Activated T-helper 17 cell treated with anti-CD3 and anti-CD28 coated beads, Interleukin-2, amount 50 U/mL, for 72 hours (primary cell): ENCODE measurements at places on chromosomes 12 and 14.

- ATAC-seq = no peak
These were observed 43.2 kb downstream of the IRAK3 start for GRCh38 chr12:66232263-66232662.

GRCh38 chr14:68137704-68138619 lies 318.4 kb downstream of the RAD51B start:
- ATAC-seq = peak; percentile 92

DNA sequence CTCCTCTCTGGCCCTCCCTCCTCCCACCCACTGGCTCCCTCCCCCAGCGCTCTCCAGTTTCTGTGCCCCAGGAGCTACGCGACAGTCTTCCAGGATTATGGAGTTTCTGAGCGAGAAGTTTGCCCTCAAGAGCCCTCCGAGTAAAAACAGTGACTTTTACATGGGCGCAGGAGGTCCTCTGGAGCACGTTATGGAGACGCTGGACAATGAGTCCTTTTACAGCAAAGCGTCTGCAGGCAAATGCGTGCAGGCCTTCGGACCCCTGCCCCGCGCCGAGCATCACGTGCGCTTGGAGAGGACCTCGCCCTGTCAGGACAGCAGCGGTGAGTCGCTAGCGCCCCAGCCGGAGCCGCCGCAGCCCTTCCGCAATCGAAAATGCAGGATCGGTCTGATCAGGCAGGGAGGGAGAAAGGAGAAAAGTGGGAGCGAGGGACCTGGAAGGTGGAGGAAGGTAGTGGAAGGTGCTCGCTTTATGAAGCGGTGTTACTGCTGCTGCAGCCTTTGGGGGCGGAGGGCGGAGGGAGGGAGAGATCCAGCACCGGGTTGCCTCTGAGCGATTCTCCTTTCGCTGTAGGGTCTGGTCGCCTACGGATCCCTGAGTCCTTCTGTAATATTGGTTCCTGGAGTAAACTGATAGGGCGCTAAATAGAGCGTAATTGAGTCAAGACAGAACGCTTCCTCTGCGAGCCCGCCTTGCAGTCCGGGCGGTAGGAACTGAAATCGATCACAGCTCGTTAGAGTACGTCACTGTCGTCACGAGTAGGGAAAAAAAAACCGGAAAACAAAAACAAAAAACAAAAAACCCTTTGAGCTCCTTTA lies at the start of gene ALX1:
TSS of gene ALX1 (plus strand) at position 56 of the 819 bp plus-strand sequence. CDS start at position 98, 42 bp downstream.
- no peak for ATAC-seq

- no peak for ATAC-seq
These were observed 17.6 kb downstream of the ANKRD9 start for GRCh38 chr14:102491786-102492530.

- ATAC-seq = no peak
These were observed 37.7 kb upstream of the CRY1 start for GRCh38 chr12:107130830-107131611.

DNA sequence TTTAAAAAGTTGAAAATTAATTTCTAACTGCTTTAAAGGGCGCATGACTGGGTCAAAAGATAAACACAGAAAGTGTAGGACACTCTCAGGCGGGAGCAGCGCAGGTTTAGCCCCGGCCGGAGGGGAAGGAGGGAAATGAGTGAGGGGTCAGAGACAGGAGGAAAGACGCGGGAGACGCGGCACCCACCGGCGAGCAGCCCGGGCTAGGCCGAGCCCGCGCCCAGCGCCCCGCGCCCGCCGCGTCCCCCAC lies 591 bp downstream of the GXYLT1 start:
- ATAC-seq = peak; percentile 39

GRCh38 chr12:57584690-57585089 lies 6.3 kb upstream of the PIP4K2C start:
- no peak for ATAC-seq

GRCh38 chr12:89262855-89263552 lies 89.3 kb downstream of the DUSP6 start:
- no peak for ATAC-seq

DNA sequence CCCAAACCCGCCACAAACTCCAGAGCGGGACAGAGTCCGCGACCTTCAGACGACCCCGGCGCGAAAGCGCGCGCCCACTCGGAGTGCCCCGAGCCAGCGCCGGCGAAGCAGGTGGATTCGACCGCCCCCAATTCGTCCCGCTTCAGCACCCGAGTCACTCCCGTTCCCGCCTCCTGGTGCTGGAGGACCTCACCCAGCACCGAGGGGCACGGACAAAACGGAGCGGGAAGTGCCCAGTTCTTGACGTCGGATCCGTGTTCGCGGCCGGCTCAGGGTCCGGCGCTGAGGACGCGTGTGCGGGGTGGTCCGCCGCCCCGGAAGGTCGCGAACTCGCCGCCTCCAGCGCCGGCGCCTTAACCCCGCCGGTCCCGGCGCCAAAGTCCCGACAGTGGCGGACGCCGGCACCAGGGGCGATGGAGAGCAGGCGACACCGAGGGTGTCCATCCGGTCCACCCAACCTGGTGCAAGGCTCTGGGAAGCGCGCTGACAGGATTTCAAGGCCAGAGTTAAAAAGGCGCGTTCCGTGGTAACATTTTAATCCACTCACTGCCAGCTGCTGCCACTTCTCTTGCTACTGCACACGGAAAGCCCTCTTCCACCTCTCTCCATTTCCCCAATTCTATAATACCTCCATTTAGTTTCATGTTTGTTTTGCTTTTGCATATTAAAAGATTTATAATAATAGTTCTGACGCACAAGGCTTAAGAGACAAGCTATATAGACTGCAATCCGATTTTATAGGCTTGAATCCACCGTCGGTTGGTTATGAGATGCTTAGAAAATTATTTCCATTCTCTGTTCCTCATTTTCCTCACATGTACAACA lies 240.0 kb upstream of the CPNE8 start:
- ATAC-seq = peak; percentile 46

- no peak for ATAC-seq
These were observed 4.9 kb upstream of the LRIG3 start for GRCh38 chr12:58925111-58925611.

GRCh38 chr14:70754991-70755390 lies 54.3 kb downstream of the MAP3K9 start:
- no peak for ATAC-seq

DNA sequence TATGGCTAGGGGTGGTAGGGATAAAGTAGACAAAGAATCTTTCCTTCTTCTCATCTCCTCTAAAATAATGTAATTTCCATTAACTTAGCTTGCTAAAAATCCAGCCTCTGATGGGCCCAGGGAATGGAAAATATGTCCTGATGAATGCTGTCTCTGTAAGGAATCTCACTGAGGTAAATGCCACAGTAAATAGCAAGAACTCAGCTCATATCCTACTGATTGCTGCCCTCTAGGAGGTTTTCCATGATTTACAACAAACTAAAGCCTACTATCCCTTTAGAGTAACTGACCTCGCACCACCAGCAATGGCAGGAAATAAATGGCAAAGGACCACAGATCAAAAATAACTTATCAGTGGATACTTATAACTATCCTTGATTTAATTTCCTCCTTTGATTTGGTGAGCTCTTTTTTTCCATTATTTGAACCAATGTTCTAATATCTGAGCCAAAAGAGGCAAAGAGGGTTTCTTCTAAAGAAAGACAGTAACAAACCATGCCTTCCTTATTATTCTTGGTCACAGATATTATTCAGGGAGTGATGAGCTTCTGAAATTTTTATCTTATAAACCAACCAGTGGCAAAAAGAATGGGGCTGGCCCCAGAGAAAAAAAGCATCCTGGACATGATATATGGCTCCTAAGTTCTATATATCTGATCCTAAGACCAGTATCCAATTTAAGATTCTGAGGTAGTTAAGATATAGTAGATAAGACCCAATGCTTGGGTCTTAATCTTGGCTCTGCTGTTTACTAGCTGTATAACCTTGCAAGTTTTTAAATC lies 43.8 kb downstream of the SENP1 start:
- ATAC-seq = no peak

DNA sequence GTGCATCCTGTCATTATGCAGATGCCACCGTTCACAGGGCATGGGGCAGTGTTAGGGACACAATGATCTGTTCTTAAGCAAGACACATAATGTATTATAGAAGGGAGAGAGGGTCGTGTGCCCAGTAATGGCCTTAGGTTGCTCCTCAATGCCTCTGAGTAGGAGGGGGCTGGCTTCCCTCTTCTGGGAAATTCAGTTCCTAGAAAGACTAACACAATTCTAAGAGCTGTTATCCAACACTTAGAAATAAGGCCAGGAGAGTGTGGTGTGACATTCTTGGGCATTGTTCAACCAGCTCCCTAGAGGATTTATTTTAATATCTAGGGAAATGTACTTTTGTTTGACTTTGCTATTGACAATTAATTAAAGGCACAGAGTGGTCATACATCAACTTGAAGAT lies 118.5 kb downstream of the ADCK1 start:
- ATAC-seq = no peak

GRCh38 chr12:109793411-109793810 lies 39.8 kb downstream of the TRPV4 start:
- ATAC-seq = no peak

DNA sequence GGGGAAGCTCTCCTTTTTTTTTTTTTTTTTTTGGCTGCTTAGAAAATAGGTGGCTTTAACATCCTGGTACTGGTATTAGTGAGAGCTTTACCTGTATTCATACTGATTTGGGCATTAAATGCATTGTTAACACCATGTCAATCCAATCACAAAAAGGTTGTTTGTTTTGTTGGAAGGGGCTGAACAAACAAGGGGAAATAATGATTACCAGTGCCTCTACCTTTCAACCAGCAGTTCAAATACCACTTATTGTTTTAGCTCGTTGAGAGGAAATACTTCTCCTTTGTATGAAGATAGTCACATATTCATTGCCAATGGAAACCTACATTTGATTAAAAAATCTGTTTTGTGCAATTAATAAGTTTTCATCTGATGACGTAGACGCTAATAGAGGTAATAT lies 72.9 kb downstream of the MIPOL1 start:
- no peak for ATAC-seq

DNA sequence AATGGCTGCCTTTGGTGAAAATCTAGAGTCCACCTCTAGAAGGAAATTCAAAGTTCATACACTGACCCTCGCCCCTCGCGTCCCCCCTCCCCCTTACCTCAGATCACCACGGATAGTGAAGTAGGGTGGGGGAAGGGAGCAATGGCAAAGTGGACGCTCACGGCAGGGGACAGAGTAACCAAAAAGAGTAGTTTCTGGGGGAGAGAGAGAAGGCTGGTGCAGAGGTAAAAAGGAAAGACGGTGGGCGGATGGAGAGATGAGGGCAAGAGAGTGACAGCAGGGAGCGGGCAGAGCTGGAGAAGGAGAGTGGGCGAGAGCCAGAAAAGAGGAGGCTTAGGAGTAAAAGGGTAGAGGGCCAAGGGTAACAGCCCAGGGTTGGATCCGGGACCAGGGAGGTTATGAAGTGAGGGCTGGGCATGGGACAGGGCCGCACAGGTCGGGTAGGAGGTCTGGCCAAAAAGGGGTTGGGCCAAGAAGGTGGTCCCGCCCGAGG lies 423 bp downstream of the ALDH6A1 start:
- ATAC-seq = peak; percentile 1

- ATAC-seq = no peak
These were observed 7.5 kb downstream of the SLC8A3 start for GRCh38 chr14:70181276-70181675.

DNA sequence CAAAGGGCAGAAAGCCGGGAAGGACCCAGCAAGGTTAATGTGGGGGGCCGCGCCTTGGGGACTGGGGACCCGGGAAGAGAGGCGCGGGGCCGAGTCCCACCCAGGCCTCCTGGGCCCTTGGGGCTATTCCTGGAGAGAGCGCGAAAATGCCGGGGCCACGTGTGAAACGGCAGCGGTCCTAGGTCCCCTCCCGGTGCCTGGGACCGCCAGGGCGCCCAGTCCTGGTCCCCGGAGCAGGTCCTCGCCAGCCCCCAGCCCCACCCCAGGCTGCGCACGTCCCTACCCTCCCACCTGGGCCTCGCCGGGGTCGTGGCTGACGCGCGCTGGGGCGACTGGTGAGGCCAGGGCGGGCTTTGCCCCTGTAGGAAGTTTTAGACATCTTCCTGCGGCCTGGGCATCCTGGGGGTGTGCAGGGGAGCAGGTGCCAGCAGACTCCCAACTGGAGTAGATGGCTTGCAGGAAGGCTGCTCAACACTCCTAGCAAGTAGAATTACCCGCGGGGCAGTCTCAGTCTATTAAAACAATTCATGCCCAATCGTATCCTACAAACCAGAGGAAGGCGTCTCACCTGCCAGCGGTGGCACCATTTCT lies 708 bp downstream of the FAR2 start:
- ATAC-seq = peak; percentile 10

- peak; percentile 70 for ATAC-seq
These were observed 450.5 kb downstream of the TMEM117 start for GRCh38 chr12:44286336-44286735.

GRCh38 chr14:50957296-50957695 lies 13.0 kb upstream of the PYGL start:
- no peak for ATAC-seq

- ATAC-seq = no peak
These were observed 165.0 kb downstream of the RGS6 start for GRCh38 chr14:72097173-72097783.

DNA sequence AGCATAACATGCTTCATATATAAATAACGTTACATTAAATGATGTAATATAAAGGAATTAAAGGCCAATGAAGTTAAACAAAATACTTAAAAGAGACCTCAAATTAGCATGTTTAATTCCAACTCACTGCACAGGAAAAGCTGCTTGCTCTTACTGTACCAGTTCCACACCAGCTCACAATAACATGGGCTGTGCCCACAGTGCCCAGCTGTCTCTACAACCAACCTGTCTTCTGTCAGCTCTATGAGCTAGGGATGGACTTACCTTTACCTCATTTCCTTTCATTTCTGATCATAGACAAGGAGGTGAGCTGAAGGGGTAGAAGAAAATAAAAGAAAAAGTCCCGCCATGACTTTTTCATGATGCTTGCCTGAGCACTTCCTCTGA lies 64.8 kb downstream of the NKX2-1 start:
- no peak for ATAC-seq
